Foreskin fibroblast (primary cell): ENCODE measurements at places on chromosomes 13 and 19.

GRCh38 chr13:40662866-40663265, 3.6 kb downstream of the FOXO1 start:
- no peak for DNase-seq

DNA sequence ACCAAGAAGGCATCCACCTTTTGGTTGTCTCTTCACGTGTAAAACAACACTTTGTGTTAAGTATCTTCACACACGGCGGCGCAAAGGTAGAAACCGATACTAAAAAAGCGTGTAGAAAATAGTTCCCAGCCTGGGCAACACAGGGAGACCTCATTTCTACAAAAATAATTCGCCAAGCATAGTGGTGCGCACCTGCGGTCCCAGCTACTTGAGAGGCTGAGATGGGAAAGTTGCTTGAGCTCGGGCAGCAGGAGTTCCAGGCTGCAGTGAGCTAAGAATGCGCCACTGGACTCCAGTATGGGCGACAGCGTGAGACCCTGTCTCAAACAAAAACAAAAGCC, 573 bp upstream of the ERCC5 start:
- no peak for DNase-seq

DNA sequence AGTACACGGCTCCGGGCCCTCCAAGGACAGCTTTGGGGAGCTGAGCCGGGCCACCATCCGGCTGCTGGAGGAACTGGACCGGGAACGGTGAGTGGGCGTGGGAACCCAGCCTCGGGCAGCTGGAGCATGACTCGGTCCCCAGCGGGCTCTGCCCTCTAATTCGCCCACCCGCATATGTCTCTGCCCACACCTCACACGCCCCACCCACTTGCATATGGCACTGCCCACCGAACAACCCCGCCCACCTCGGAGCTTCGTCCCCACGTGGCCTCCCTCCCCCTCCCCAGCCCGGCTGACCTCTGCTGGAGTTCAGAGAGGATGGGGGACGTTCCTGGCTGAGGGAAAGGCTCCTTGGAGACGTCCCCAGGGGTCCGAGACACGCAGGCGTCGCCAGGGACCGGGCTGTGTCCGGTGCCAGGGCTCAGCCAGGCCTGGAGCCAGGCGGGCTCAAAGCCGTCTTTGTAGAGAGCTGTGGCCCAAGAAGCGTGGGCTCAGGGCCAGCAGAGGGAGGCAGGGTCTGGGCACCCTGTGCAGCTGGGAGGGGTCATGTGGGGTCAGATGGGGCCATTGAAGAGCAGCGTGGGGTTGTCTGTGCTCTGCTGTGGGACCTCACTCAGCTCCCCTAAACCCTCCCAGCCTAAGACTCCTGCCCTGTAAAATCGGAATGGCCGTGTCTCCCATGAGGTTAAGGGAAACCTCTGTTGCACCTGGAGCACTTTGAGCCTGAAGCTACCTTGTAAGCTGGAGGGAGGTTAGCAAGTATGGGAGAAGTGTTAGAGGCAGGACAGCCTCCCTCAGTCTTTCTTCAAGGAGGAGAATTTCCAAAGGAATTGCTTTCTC, 3.8 kb downstream of the APC2 start:
- no peak for DNase-seq

DNA sequence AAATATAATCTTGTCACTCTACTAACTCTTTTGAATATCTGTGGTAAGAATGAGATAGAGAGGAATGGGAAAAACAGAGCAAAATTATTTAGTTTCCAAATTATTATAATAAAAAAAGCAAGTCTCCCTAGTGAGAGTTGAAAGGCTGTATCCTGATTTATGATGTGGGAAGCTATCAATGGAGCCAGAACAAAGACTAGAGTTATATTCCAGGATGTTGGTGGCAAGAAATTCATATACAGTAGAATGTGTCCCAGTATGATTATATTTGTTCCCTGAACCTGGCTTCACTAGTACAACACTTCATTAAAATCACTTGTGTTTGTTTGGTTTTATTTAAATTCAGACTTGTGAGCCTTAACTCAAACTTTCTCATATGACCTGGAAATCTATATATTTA, 630.3 kb downstream of the GPC5 start:
- no peak for DNase-seq

GRCh38 chr13:99044764-99045163, 66.9 kb upstream of the DOCK9 start:
- DNase-seq, result no peak

GRCh38 chr19:35348911-35349611, 1.4 kb downstream of the FFAR1 start:
- DNase-seq, result no peak

- DNase-seq, result peak; percentile 95
These were observed 8.1 kb upstream of the ZNF784 start for GRCh38 chr19:55632463-55632834.

- peak; percentile 51 for DNase-seq
These were observed 12.5 kb downstream of the ARRDC2 start for GRCh38 chr19:18020212-18021085.

DNA sequence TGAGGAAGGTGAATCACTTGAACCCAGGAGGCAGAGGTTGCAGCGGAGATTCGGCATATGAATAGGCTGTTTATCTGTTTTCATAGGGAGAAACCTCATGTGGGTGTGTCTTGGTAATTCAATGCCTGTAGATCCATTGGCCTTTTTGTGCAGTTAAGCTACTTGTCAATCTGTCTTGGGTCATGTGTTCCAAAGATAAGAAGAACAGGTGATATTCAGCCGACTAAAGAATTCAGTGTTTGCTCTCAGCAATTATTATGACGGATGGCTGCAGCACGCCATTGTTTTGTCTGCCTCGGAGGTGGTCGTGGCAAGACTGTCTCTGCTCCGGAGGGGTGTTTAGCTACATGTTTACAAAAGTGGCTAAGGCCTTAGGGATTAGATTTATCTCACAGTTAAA, 573.0 kb upstream of the PCDH9 start:
- DNase-seq, result no peak

- DNase-seq, result peak; percentile 92
These were observed 15.9 kb upstream of the NOP53 start for GRCh38 chr19:47729468-47729798.

- peak; percentile 89 for DNase-seq
These were observed 6.7 kb downstream of the CXCL17 start for GRCh38 chr19:42436006-42436405.

GRCh38 chr19:4086411-4086867, 19.7 kb upstream of the ZBTB7A start:
- no peak for DNase-seq

DNA sequence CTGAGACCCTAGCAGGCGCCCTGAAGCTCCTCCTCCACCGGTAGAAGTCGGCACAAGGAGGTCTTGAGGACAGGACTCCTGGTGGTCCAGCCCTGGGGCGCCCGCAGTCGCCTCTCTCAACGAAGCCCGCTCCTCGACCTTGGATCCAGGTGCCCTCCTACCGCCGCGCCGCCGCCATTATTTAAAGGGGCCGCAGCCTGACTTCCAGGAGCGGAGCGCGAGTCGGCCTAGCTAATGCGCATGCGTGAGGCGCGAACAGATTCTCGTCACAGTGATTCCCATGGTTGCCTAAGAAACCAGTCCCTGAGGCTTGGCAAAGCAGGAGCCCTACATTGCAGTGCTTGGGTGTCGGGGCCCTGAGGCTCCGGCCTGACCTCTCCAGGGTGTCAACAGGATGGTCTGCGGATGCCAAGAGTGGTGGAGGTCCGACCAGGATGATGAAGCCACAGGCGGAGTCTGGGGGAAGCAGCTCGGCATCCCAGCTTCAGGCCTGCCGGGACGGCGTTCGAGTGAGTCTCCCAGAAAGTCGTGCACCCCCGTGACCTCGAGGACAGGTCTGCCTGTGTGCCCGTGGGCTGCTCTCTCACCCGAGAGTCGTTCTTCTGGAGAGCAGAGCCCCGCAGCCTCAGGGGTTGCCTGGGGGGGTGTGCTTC, 66.0 kb upstream of the ZNF420 start:
- no peak for DNase-seq

DNA sequence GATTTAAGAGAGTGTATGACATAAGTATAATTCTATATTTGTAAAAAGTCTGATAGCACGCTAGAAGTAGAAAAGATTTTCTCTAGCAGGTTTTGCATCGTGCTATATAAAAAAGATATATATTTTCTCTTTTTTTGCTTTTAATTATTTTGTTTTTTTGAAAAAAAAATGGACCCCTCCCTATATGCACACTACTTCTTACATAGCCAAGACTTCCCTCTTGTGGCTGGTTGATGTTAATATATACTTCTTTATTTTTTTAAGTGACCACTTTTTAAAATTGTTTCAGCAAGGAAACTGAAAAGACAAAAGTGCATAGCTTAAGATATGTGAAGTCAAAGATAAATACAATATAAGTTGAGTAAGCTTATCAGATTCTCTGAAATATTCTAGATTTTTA, 1202.8 kb downstream of the DIAPH3 start:
- DNase-seq, result no peak

- peak; percentile 48 for DNase-seq
These were observed 14.7 kb upstream of the ADGRE5 start for GRCh38 chr19:14366529-14366928.

DNA sequence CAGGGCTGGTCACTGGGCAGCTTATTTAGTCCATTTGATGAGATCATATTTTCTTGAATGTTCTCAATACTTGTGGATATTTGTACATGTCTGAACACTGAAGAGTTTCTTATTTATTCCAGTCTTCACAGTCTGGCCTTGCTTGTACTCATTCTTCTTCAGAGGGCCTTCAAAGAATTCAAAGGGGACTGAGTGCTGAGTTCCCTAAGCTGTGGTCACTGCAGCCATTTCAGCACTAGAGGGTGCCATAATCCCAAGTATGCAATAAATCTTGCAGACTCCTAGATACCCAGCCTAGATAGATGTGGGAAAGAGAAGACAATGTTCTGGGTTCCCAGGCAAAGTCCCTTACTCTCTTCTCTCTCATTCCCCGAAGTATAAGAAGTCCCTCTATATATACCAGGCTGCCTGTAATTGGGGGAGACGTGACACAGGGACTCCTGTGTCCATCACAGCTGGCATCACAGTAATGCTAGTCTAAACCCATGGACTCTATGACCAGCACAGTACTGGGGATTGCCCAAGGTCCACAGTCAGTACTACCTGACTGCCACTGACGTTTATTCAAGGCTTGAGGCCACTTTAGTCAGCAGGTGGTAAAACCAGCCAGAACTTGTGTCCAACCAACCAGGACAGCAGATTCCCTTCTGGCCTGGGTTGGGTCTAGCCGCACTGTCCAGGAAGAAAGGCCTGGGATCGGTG, 8.9 kb upstream of the VN1R1 start:
- DNase-seq, result peak; percentile 66

DNA sequence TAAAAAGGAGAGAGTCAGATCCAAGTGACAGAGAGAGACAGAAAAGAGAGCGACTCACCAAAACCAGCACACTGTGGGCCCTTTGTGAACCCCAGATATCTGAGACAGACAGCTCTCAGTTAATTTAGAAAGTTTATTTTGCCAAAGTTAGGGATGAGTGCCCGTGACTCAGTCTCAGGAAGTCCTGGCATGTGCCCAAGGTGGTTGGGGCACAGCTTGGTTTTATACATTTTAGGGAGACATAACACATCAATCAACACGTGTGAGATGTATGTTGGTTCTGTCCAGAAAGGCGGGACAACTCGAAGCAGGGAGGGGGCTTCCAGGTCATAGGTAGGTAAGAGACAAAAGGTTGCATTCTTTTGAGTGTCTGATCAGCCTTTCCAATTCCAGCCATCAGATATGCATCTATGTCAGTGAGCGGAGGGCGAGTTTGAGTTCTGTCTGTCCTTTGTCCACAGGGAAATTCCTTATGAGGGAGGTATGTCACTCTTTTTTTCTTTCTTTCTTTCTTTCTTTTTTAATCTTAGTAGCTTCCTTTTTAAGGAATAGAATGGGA, 37.2 kb upstream of the ATP11A start:
- DNase-seq, result no peak

- DNase-seq, result no peak
These were observed 169.9 kb downstream of the USP12 start for GRCh38 chr13:27001705-27002104.

DNA sequence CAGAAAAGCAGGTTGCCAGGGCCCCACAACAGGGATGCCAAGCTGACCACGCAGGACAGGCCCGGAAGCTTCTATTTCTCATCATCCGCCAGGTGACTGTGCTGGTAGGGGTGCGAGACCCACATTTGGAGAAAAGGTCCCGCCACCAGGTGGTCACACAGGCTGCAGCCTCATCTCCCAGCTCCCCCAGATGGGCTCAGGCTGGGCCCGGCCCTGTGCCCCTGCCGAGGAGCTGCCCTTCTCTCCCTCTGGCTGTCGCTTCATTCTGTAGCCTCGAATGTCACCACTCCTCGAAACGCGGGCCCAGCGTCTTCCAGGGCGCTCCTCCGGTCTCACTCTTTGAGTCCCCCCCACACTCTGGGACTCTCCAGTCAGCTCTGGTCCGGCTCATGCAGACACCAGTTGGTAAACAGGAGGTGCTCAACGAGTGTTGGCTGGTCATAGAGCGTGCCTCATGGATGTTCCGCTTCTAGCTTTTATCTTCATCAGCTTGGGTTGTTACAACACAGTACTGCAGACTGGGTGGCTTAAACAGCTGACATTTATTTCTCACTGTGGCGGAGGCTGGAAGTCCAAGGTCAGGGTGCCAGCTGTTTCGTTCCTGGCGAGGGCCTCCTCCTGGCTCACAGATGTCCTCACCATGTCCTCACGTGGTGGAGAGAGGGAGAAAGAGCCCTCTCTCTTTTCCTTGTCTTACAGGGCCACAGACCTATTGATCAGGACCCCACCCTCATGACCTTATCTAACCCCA, 87.1 kb downstream of the TEX29 start:
- no peak for DNase-seq

- no peak for DNase-seq
These were observed 826 bp upstream of the C1QTNF9 start for GRCh38 chr13:24308488-24309020.

- no peak for DNase-seq
These were observed 172.8 kb downstream of the ZIC5 start for GRCh38 chr13:99798756-99799155.

- DNase-seq, result no peak
These were observed 7.2 kb downstream of the RNASEH2B start for GRCh38 chr13:50916701-50917184.

DNA sequence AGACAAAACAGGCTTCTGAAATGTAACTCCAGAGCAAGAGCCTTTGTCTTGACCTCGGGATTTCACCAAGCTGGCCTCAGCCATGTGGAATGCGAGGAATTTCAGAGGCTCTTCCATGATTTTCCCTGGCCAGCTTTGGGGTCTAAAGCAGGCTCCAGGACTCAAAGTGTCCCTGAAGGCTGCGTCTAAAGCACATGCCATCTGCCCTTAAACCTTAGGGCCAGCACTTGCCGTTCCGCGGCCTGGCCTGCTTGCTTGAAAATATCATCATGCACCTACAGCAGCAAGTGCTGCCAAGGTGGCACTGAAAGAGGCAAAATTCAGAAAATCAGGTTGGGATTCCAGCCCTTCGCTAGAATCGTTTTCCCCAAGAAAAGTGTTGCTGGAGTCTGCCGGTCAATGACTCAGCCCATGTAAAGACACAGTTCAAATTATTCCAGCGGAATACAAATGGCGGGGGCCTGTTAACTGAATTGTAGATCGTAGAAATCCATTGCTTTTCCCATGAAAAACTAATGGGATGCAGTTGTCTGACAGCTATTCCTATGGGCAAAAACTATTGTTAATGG, 105.7 kb upstream of the RAP2A start:
- peak; percentile 75 for DNase-seq

GRCh38 chr13:79084802-79085424, 321.1 kb downstream of the RBM26 start:
- DNase-seq, result no peak

- peak; percentile 72 for DNase-seq
These were observed 941 bp downstream of the MYPOP start for GRCh38 chr19:45901432-45901911.
